ENCODE measurements at places on chromosomes 6 and 20.

GRCh38 chr6:30617565-30618269 lies at the start of gene MRPS18B:
Gene MRPS18B, plus strand, starts transcription at chr6:30617840. Its CDS starts 26 bp downstream, at chr6:30617866.
- DNase-seq, result peak; percentile 98
- peak within 1 kb of the TSS; percentile 73 for H3K4me3 ChIP-seq
- peak within 1 kb of the TSS; percentile 69 for H3K27ac ChIP-seq
- H3K36me3 ChIP-seq, result peaks cover 8% of the 10 kb centered on the region
- no peaks in the 10 kb centered on the region for H3K27me3 ChIP-seq

DNA sequence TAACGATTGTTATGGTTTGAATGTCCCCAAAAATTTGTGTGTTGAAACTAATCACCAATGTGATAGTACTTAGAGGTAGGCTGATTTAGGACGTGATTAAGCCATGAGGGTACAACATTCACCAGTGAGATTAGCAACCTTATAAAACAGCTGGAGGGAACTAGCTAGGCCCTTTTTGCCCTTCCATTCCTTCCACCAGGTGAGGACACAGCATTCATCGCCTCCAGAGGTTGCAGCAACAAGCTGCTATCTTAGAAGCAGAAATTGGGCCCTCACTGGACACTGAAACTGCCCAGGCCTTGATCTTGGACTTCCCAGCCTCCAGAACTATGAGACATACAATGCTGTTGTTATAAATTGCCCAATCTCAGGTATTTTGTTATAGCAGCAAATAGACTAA lies 340.7 kb upstream of the JARID2 start:
- DNase-seq, result no peak
- no peak overlapping the region for H3K27ac ChIP-seq
- no peak overlapping the region for H3K4me3 ChIP-seq
- H3K27me3 ChIP-seq, result no peaks in the 10 kb centered on the region

DNA sequence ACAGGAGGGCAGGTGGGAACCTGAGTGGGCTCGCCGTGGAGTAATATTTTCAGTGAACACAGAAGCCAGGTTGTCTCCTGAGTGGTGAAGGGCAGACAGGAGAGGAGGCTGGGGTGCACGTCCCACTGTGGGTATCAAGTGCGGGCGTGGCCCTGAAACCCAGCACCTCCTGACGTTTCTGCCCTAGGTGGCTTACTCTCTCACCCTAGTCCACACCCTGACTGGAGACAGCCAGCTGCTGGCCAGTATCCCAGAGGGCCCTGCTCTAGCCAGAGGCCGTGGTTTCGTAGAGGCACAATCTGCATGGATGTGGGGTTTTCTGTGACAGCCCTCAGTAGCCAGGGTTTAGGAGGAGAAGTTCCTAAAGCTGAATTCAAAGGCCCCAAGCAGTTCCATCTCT lies 86.7 kb downstream of the TRERF1 start:
- DNase-seq, result no peak
- H3K27ac ChIP-seq, result no peak overlapping the region
- H3K27me3 ChIP-seq, result no peaks in the 10 kb centered on the region
- H3K36me3 ChIP-seq, result peaks cover 3% of the 10 kb centered on the region
- H3K4me1 ChIP-seq, result peaks cover 2% of the 10 kb centered on the region
- H3K4me3 ChIP-seq, result no peak overlapping the region

- H3K4me3 ChIP-seq, result no peak overlapping the region
- DNase-seq, result no peak
- H3K27me3 ChIP-seq, result no peaks in the 10 kb centered on the region
- H3K36me3 ChIP-seq, result no peaks in the 10 kb centered on the region
- H3K27ac ChIP-seq, result no peak overlapping the region
Measured at GRCh38 chr20:56793916-56794315, 164.8 kb downstream of the TFAP2C start.

GRCh38 chr6:16174416-16175078 lies 45.7 kb downstream of the MYLIP start:
- H3K27ac ChIP-seq, result no peak overlapping the region
- no peaks in the 10 kb centered on the region for H3K36me3 ChIP-seq
- DNase-seq, result no peak
- H3K4me3 ChIP-seq, result no peak overlapping the region

- no peaks in the 10 kb centered on the region for H3K4me1 ChIP-seq
- H3K27me3 ChIP-seq, result no peaks in the 10 kb centered on the region
- no peak for DNase-seq
- H3K36me3 ChIP-seq, result no peaks in the 10 kb centered on the region
- no peak overlapping the region for H3K27ac ChIP-seq
Measured at GRCh38 chr6:131980338-131980790, 29.2 kb upstream of the CCN2 start.

DNA sequence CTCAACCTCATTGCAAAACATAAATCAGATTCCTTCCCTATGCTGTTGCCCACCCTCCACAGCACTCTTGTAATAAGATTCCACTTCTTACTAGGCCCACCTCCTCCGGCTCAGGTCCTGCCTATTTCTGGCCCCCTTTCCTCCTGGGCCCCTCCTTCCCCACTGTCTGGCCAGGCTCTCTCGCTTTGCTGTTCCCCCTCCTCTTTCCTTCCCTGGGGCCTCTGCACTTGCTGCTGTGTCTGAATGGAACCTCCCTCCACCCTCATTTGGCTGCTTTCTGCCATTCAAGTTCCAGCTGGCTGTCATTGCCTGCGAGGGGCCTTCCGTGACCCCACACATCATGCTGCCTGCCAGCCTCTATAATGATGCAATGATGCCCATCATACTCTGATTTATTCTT lies 38.9 kb downstream of the ARHGAP40 start:
- no peaks in the 10 kb centered on the region for H3K36me3 ChIP-seq
- peaks cover 21% of the 10 kb centered on the region for H3K4me1 ChIP-seq
- H3K27me3 ChIP-seq, result no peaks in the 10 kb centered on the region
- no peak overlapping the region for H3K4me3 ChIP-seq
- DNase-seq, result peak; percentile 32

DNA sequence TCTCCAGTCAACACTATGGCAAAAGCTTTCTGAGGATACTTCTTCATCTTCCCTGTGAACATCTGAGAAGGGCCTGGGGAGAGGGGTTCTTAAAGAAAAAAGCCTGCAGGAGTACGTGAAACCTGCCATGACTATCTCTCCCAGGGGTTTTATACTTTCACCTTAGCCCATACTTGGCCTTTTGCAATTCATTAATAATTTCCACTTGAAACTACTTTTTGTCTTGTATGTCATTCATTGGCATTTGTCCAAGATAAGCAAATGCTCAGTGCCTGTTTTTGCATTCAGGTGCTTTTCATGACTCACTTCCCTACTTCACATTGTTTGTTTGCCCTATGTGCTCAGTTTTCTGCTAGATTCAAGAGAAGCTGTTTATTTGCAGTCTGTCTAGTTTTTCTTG lies 580.3 kb upstream of the GJE1 start:
- no peaks in the 10 kb centered on the region for H3K27me3 ChIP-seq
- H3K36me3 ChIP-seq, result no peaks in the 10 kb centered on the region
- no peaks in the 10 kb centered on the region for H3K4me1 ChIP-seq
- no peak for DNase-seq

DNA sequence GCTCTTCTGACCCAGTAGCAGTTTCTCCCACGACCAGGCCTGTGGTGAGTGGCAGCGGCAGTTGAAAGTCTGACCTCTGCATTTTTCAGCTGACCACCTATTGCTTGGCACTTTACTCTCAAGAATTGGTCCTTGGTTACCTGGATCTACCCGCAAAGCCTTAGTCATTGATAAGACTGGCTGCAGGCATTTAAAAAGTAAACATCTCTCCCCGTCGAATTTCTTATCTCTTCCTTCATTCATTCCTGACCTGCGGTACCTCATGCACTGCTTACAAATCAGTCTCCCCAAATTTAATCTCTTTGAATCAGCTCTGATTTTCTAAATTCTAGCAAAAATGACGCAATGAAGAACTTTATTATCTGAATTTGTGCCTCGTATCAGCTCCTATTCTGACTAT lies 26.1 kb upstream of the IPCEF1 start:
- no peaks in the 10 kb centered on the region for H3K36me3 ChIP-seq
- no peaks in the 10 kb centered on the region for H3K27me3 ChIP-seq
- no peak overlapping the region for H3K4me3 ChIP-seq
- no peaks in the 10 kb centered on the region for H3K4me1 ChIP-seq
- DNase-seq, result no peak
- no peak overlapping the region for H3K27ac ChIP-seq

- DNase-seq, result no peak
- no peak overlapping the region for H3K4me3 ChIP-seq
- H3K27me3 ChIP-seq, result no peaks in the 10 kb centered on the region
- H3K27ac ChIP-seq, result no peak overlapping the region
- peaks cover 2% of the 10 kb centered on the region for H3K4me1 ChIP-seq
Measured at GRCh38 chr6:109840796-109841195, 137.3 kb upstream of the GPR6 start.

DNA sequence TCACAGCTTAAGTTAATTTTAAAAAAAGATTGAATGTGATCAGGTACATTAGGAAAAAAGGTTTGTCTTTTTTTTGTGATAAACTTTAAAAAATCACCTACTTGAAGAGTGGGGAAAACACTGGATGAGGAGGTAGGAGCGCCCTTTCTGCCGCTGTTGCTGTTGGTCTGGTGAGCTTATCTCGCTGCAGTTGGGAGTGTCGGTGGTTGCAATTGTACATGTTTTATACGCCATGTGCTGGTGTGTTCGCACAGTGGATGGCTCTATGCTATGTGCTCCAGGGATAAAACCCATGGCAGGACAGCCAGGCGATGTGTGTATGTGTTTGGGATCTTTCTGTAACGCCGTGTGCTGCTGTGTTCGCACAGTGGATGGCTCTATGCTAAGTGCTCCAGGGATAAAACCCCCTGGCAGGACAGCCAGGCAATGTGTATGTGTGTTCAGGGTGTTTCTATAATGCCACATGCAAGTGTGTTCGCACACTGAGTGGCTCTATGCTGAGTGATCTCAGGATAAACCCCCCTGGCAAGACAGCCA lies 1.7 kb downstream of the SLC22A3 start:
- no peak overlapping the region for H3K27ac ChIP-seq
- no peak for DNase-seq
- H3K36me3 ChIP-seq, result no peaks in the 10 kb centered on the region
- H3K27me3 ChIP-seq, result peaks cover 5% of the 10 kb centered on the region

DNA sequence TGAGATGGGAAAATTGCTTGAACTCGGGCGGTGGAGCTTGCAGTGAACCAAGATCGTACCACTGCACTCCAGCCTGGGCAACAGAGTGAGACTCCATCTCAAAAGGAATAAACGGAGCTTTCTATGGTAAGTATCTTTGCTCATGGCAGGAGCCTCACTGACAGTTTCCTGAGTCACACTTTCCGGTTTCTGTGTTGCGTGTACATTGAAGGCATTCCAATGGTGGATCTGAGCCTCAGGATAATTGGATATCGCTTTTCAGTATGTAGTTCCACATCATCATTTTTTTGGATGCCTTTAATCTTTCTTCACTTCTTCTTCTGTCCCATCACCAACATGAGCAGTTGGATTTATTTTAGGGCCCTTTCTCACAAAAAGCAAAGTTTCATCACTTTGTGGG lies 28.6 kb upstream of the GTSF1L start:
- no peaks in the 10 kb centered on the region for H3K36me3 ChIP-seq
- no peak overlapping the region for H3K27ac ChIP-seq
- no peak for DNase-seq
- H3K27me3 ChIP-seq, result no peaks in the 10 kb centered on the region

DNA sequence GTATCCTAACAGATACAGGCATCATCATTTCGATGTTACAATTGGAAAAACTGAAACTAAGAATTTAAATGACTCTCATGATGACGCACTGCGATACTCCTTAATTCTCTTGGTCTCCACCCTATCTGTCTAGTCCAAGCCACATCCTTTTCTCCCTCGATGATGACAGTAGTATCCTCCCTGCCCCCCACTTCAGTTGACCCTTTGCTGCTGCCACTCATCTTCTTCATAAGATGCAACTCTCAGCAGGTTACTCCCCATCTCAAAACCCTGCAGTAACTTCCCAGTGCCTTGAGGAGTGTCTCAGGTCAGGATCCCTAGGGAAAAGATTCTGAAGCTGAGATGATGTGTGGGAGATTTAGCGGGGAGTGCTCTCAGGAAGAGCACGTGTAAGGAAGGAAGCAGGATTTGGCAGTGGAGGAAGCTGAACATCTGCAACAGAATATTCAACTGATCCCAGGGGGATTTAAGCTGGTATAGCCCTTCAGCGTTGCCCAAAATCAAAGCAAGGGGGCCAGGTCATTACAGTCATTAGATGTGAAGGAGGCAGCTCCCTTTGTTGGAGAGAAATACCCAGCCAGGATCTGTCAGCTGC lies 16.1 kb downstream of the JPH2 start:
- no peaks in the 10 kb centered on the region for H3K27me3 ChIP-seq
- H3K4me3 ChIP-seq, result no peak overlapping the region
- no peaks in the 10 kb centered on the region for H3K36me3 ChIP-seq
- DNase-seq, result no peak

- H3K27me3 ChIP-seq, result peaks cover 3% of the 10 kb centered on the region
- DNase-seq, result peak; percentile 27
- H3K36me3 ChIP-seq, result peaks cover 5% of the 10 kb centered on the region
- no peak overlapping the region for H3K27ac ChIP-seq
Measured at GRCh38 chr20:45405571-45406259, 2.4 kb upstream of the DBNDD2 start.

GRCh38 chr6:26290941-26291340 lies 74.1 kb upstream of the BTN3A2 start:
- no peak for DNase-seq
- H3K4me1 ChIP-seq, result peaks cover 3% of the 10 kb centered on the region
- H3K4me3 ChIP-seq, result no peak overlapping the region
- no peaks in the 10 kb centered on the region for H3K36me3 ChIP-seq

DNA sequence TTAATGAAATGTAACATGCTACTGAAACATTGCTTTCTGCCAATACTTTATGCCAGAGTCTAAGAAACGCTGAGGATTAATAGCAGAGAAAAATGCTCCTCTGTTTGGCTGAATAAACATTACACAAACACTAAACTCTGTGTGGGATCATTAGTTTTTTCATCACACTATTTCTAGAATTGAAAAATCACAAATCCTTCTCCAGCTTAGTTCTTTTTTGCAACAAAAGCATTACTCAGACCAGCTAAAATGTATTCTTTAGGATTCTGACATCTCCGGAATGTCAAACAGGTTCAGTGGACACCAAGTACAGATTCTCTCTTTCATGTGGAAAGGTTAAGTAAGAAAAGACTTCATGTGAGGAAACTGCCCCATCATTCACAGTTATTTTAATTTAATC lies 226.9 kb downstream of the SIM1 start:
- H3K27me3 ChIP-seq, result no peaks in the 10 kb centered on the region
- H3K4me1 ChIP-seq, result peaks cover 3% of the 10 kb centered on the region
- no peak for DNase-seq
- no peak overlapping the region for H3K27ac ChIP-seq

- peaks cover 3% of the 10 kb centered on the region for H3K4me1 ChIP-seq
- no peaks in the 10 kb centered on the region for H3K27me3 ChIP-seq
- no peak overlapping the region for H3K27ac ChIP-seq
- no peak overlapping the region for H3K4me3 ChIP-seq
- no peak for DNase-seq
Measured at GRCh38 chr6:168554472-168554871, 113.5 kb downstream of the SMOC2 start.

Data from neuronal stem cell (in vitro differentiated cells).